K562 (cell line): ENCODE measurements at places on chromosomes 3 and 15.

GRCh38 chr3:33050071-33050653 lies 46.8 kb downstream of the GLB1 start:
- no peak for DNase-seq

DNA sequence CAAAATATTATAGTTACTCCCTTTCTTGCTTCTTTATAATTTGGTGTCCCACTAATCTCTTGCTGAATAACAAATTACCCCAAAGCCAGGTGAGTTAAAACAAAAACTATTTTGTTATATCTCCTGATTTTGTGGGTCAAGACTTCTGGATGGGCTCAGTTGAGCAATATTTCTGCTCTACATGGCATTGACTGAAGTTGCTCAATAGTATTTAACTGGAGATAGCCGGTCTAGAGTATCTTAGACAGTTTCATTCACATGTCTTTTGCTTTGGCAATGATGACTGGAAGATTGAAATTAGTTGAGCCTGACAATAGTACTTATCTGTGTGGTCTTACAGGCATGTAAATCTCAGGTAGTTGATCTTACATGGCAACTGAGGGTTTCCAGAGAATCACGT lies 51.0 kb upstream of the TP63 start:
- DNase-seq: no peak

DNA sequence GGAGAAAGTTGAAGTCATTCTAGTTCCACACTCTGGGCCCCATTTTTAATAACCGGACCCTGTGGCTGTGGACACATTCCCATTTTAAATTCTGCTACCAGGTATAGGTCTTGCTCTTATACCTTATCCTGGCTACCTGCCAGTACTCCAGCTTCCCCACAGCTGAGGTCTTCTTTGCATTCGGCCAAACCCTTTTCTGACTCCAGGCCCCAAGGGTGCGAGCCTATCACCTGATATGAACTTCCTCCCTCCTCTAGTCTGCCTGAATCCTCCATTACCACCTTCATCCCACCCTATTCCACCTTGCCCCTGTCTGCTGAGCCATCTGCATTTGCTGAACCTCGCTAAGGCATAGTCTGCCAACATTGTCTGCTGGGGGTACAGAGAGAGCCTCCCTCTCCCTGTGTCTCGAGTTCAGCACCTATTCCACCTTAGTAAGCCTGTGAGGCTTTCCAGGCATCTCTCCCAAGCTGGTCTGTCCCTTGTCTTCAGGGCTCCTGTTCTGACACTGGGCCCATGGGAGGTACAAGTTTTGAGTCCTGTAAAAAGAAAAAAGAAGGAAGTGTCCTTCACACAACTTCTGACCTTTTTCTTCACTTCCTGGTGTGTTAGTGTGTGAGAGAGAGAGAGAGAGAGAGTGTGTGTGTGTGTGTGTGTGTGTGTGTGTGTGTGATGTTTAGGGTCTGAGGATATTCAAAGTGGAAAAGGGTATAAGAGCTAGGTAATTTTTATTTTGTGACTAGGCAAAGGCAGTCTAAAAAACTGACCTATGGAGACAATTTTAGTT lies 27.0 kb downstream of the PDE8A start:
- no peak for DNase-seq

DNA sequence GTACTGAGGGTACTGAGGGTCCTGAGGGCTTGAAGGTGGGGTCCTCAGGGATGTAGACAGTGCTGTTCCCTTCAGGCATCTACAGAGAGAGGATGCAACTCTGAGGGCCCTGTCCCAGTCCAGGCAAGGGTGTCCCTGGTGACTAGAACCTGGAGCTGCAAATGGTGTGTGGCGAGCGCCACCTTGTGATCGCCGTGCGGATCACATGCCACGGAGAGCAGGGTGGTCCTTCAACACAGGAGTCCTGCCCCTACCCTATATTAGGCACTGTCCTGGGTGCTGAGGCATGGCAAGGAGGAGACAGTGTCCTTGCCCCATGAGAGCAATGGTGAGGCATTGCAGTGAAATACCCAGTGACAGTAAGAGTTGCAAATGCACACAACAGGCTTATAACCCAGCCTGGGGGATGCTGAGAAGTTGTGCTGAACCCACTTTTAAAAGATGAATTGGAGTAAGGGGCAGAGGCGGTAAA lies 23.6 kb downstream of the RHCG start:
- peak; percentile 72 for DNase-seq

DNA sequence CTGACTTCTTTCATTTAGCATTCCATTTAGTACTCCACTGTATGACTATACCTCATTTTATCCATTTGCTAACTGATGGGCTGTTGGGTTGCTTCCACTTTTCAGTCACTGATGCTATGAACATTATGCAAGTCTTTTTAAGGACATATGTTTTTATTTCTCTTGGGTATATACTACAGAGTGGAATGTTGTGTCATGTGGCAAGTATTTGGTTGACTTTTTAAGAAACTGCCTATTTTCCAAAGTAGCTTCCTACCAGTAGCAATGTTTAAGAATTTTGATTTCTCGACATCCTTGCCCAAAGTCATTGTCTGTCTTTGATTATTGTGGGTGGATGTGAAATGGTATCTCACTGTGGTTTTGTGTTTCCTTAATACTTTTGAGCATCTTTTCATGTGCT lies 110.1 kb upstream of the TPM1 start:
- DNase-seq: no peak

- no peak for DNase-seq
These were observed 783.6 kb downstream of the PDCD6IP start for GRCh38 chr3:34582055-34582454.

DNA sequence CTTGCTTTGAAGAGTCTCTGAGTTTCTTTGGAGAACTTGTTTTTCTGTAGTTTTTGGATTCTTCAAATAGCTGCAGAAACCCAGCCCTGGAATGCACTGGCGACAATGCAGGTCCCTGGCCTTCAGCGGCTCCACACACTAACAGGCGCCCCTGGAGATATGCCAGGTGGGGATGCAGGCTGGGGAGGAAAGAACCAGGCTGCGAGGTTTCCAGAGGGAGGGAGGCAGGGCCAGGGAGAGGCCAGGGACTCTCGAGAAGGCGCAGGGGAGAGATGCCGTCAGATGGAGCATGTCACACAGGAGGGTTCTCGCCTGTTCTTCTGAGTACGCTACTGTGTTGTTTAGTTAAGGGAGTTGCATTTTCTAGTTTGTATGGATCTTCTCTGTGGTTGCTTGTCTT lies 283.1 kb downstream of the GABRG3 start:
- DNase-seq: no peak

GRCh38 chr3:65348398-65348995 lies 660.7 kb upstream of the ADAMTS9 start:
- no peak for DNase-seq

DNA sequence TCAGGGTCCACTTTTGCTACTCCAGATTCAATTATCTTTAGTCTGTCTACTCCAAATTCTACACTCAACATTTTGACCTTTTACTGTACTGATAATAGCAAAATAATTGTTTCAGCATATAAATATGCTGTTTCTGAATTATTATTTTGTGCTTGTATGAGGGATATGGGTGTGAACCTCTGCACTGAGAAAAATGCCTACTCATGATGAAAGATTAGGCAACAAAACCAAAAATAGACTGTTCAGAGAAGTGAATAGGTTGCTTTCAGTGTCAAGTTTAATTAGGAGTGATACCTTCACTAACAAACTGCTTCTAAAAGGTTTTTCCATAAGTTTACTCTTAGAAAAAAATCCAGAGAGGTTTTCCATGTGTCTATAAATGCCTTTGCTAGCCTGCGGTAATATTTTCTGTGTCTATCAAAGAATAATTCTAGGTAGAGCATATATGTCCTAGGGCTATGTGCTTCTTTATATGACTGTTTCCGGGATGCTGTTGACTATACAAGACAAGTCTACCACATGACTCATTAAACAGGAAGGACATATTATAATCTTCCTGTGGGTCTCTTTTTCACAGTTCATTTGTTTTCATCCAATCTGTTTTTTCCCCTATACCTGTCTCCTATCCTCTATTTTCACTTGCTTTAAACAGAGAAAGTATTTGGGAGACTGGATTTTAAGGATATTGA lies 218.5 kb upstream of the TTC14 start:
- no peak for DNase-seq

DNA sequence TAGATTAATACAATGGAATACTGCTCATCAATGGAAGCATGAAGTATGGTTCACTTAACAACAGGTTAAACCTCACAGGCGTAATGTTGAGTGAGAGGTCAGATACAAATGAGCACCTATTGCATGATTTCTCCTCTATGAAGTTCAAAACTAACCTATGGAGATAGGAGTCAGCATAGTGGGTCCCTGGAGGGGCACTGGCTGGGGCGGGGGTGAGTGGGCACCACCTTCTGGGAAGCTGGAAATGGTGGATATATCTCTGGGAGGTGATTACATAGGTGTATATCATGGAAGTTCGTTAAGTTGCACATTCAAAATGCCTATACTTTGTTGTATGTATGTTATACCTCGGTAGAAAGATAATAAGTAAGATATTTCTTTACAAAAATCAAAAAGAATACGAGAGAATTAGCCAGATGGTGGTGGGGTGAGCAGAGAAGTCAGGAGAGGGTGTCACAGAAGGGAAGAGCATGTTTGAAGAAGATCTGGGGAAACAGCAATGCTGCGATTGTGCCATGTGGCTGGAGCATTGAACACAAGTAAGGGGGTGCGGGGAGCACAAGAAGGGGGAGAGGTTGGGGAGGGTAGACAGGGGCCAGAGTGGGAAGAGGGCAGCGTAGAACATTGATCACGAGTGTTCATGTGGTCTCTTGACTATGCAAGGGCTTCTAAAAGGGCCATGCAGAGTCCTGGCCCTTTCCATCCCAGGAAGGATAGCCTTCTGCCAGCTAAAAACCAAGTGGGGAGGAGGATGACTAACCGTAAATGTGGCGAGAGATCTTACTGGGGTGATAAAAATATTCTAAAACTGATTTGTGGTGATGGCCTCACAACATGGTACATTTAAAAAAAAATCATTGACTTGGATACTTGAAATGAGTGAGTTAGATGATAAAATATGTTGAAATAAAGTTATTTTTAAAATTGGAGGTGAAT lies 30.2 kb downstream of the ITGA11 start:
- no peak for DNase-seq

DNA sequence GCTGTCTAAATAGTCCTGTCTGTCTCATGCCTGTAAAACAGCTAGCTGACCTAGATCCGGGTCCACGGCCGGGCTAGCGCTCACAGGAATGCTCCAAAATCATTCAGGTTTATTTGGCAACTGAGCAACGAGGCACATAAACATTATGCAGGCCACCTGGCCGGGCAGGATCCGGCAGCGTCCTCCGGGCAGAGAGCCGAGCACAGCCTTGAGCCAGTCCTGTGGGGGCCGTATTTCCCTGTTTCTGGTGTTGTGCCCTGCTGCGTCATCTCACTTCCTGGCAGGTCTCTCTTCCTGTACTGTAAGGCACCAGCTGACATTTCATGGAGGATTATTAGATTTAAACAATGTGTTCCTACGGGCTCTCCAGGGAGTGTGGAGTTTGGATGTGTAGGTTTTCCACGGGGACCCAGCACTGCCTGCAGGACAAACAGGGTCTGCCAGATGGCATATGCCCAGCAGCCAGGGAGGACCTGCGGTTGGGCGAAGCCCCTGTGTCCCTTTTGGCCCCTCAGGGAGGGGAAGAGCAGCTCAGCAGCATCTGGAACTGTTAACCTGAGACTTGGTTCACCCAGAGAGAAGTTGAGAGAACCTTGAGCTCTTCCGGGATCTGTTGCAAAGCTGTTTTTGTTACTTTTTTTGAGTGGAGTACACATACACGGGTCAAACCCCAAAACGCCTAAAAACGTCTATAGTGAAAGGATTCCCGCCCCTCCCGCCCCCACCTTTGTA lies 16.6 kb upstream of the LRRK1 start:
- DNase-seq: no peak

- no peak for DNase-seq
These were observed 26.9 kb upstream of the MFSD1 start for GRCh38 chr3:158774965-158775364.

DNA sequence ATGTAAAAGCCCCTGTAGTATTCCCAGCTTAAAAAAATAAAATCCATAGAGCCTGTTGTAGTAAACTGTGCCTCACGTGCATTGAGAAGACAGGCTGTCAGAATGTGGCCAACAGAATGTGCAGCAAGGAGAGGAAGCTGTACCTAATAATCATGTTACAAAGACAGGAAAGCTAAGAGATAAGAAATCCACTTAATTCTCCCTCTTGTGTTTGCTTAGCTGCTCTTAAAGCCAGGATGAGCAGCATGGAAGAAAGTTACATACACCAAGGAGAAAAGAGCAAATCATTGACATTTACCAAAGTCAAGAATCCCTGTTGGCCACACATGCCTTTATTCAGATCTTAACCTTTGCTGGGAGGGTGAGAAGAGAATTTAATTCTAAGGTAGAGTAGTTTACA lies 85.9 kb downstream of the TNIK start:
- DNase-seq: no peak

DNA sequence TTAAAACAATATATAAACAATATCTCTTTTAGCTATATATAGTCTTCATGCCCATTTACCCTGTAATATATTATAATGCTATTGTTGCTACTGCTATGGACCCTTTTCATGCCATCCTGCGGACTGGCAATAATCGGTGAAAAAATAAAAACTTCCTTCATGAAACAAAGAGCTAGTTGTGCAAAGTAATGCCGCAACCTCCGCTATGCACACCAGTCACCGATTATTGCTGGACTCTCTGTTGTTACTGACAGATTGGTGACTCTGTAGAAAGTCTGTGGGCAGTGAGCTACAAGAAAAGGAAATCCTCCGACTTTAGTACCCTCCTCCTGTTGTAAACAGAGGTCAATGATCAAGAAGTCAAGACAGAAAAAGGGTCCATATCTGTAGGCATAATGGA lies 17.9 kb upstream of the ICE2 start:
- DNase-seq: no peak

- DNase-seq: no peak
These were observed 49.9 kb upstream of the IL12A start for GRCh38 chr3:159938714-159939113.

GRCh38 chr3:151135541-151136337 lies 50.3 kb downstream of the MED12L start:
- DNase-seq: peak; percentile 16

DNA sequence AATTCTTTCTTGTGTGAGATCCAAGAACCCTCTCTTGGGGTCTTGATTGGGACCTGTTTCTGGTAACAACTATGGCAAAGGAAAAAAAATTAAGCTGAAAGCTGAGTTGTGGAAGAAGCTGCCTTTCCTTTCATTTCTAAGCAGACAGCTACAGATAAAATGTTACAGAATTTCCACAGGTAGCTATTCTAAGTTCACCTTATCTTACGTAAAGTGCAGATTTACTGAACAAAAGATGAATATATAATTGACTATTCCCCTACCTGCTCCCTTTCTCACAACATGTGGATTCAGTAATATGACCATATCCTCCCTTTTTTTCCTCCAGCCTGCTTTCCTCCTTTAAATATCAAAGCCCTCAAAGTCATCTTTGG lies 36.6 kb downstream of the CLEC3B start:
- DNase-seq: no peak

GRCh38 chr15:62164014-62164395 lies 1.1 kb downstream of the C2CD4B start:
- no peak for DNase-seq

DNA sequence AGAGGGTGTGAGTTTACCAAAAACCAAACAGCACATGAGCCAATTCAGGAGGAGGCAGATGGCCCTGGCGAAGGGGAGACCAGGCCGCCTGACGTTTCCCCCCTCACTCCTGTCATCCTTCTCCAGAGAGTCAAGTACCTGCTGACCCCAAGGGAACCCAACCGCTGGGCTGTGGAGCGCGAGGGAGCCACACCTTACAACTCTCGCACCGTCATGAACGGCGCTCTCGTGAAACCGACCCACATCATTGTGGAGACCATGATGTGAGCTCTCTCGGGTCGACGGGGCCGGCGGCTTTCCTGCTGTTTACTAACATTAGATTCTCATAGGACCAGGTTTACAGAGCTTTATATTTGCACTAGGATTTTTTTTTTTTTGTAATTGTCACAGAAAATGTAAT lies 55.4 kb downstream of the GRIP2 start:
- DNase-seq: no peak
